ENCODE measurements at places on chromosomes 6 and 20. TPM values are rescaled to one million over a fixed set of nuclear protein-coding genes. Genes with fewer than 3 reads are reported as not detected.

Gene TFAP2B
- not detected for total RNA-seq

Gene TSBP1
- not detected for total RNA-seq

Gene DDO
- total RNA-seq = 1.5 TPM

Gene FOXQ1
- 2.7 TPM for total RNA-seq

Gene SMPDL3A
- 7.8 TPM for total RNA-seq

Gene TOX2
- 19.4 TPM for total RNA-seq

DNA sequence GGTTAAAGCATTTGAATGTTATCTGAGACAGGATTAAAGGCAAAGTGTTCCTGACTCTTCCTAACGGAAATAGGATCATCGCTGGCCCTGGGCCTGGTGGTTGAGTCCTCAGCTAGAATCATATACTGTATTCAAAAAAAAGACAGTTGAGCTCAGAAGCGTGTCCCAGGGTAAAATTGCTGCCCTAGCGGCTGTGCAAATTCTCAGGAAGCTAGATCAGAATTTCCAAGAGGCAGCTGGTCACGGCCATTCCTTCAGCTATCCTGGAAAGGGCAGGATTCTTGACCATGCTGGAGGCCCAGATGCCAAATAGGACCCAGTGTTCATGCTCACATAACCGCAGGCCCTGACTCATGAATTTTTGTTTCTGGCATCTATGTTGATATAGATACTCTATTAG, 67.4 kb downstream of the STMND1 start:
- no peak overlapping the region for H3K4me3 ChIP-seq
- no peaks in the 10 kb centered on the region for H3K27me3 ChIP-seq
- DNase-seq = no peak
- no peak overlapping the region for H3K27ac ChIP-seq
- no peaks in the 10 kb centered on the region for H3K36me3 ChIP-seq
- H3K4me1 ChIP-seq = no peaks in the 10 kb centered on the region

DNA sequence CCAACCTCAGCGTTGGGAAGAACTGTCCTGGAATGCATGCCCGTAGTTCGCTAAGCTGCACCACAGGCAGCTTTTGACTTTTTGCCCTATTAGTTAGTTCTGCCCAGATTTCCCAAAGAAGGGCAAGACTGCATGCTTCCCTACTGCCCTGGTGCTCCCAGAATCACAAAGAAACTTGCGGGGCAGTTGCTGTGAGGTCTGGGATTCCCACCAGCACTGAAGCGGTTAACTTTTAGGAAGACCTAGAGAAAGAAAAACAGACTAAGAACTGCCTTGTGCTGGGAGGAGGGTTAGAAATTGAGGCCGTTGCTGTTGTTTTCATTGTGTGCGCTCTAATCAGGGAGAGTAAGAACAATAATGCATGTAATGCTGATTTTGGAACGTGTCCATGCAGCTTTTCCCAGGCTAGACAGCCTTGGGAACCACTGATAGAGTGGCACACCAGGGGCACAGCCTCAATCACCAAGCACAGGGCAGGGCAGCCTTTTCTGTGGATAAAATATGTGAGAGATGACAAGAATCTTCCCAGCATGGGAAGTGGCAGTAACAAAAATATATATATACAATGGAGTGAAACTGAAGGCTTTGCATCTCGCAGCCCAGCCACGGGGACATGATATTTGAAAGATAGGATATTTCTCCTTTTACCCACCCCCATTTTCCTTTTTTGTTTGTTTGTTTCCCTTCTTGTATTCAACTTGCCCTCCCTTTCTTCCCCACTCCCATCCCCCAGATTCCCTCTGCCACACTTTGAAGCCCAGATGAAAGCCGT, 137.7 kb upstream of the HEY2 start:
- DNase-seq = no peak
- H3K4me1 ChIP-seq = peaks cover 15% of the 10 kb centered on the region
- H3K27me3 ChIP-seq = no peaks in the 10 kb centered on the region

GRCh38 chr6:128617285-128617684, 96.9 kb upstream of the PTPRK start:
- no peak for DNase-seq
- H3K27me3 ChIP-seq = no peaks in the 10 kb centered on the region
- H3K4me1 ChIP-seq = no peaks in the 10 kb centered on the region
- no peaks in the 10 kb centered on the region for H3K36me3 ChIP-seq

DNA sequence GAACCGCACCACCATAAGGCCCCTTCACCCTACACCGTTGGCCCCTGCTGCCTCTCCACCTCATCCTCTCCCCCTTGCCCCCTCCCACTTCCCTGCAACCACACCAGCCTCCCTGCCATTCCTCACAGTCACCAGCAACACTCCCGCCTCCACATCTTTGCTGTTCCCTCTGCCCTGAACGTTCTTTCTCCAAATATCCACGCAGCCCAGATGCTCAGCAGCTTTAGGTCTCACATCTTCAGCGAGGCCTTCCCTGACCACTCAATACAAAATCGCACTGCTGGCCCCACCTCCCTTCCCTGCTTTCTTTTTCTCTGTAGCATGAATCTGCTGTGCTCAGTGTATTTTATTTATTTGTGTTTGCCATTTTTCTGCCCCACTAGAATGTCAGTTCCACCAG, 20.5 kb downstream of the ITPR3 start:
- H3K4me3 ChIP-seq = no peak overlapping the region
- no peaks in the 10 kb centered on the region for H3K27me3 ChIP-seq
- peak overlapping the region; percentile 30 for H3K27ac ChIP-seq

GRCh38 chr6:140660295-140660694, 1285.8 kb upstream of the CITED2 start:
- no peak overlapping the region for H3K27ac ChIP-seq
- no peaks in the 10 kb centered on the region for H3K36me3 ChIP-seq
- H3K4me1 ChIP-seq = no peaks in the 10 kb centered on the region
- no peak overlapping the region for H3K4me3 ChIP-seq

DNA sequence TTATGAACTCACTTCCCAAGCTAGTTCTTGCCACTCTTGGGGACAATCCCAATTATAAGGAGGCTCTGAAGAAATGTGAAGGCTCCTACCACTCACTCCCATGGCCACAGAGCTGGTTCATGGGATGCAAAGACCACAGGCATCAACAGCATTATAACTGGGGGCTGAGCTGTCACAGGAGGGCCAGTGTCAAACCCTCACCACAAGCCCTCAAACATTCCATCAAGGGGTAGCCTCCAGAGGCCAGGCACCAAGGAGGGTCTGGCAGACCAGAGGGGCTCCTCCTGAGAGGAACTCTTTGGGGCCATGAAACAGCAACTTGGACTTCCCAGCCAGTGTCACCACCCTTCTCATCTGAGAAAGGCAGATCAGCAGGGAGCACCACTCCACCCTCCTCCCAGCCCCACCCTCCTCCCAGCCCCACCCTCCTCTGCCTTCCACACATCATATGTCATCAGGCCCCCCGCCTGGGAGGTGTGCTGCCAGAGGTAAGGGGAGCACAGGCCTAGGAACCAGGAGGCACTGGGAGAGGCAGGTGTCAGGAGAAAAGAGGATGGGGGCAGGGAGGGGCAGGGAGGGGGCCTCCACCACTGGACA, 1.2 kb upstream of the TSPO2 start:
- H3K27me3 ChIP-seq = no peaks in the 10 kb centered on the region
- no peak overlapping the region for H3K27ac ChIP-seq
- no peaks in the 10 kb centered on the region for H3K4me1 ChIP-seq
- H3K36me3 ChIP-seq = no peaks in the 10 kb centered on the region

- no peak overlapping the region for H3K4me3 ChIP-seq
- no peaks in the 10 kb centered on the region for H3K36me3 ChIP-seq
- peaks cover 13% of the 10 kb centered on the region for H3K4me1 ChIP-seq
- DNase-seq = no peak
- no peaks in the 10 kb centered on the region for H3K27me3 ChIP-seq
- H3K27ac ChIP-seq = no peak overlapping the region
Observed at GRCh38 chr6:30951907-30952469, 11.2 kb downstream of the MUCL3 start.

- H3K36me3 ChIP-seq = peaks cover 6% of the 10 kb centered on the region
- no peak overlapping the region for H3K4me3 ChIP-seq
- peaks cover 16% of the 10 kb centered on the region for H3K4me1 ChIP-seq
- no peak overlapping the region for H3K27ac ChIP-seq
Observed at GRCh38 chr6:57108691-57109090, 18.7 kb downstream of the ZNF451 start.

DNA sequence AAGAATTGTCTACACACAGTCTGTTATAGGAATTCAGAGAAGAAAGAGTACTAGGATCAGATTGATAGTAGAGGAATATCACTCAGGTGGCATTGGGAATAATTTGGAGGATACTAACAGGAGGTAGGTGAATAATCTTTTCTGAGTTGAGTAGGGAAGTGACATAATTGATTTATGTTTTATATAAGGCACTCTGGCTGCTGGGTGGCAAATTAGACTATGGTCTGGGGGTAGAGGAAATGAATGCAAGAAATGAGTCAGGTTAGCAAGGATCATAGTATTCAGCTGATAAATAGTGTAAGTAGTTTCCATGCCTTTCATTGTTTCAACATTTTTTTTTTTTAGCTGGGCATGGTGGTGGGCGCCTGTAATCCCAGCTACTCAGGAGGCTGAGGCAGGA, 113.3 kb downstream of the CDKAL1 start:
- no peak overlapping the region for H3K4me3 ChIP-seq
- no peaks in the 10 kb centered on the region for H3K36me3 ChIP-seq
- H3K4me1 ChIP-seq = no peaks in the 10 kb centered on the region
- DNase-seq = no peak
- no peak overlapping the region for H3K27ac ChIP-seq

DNA sequence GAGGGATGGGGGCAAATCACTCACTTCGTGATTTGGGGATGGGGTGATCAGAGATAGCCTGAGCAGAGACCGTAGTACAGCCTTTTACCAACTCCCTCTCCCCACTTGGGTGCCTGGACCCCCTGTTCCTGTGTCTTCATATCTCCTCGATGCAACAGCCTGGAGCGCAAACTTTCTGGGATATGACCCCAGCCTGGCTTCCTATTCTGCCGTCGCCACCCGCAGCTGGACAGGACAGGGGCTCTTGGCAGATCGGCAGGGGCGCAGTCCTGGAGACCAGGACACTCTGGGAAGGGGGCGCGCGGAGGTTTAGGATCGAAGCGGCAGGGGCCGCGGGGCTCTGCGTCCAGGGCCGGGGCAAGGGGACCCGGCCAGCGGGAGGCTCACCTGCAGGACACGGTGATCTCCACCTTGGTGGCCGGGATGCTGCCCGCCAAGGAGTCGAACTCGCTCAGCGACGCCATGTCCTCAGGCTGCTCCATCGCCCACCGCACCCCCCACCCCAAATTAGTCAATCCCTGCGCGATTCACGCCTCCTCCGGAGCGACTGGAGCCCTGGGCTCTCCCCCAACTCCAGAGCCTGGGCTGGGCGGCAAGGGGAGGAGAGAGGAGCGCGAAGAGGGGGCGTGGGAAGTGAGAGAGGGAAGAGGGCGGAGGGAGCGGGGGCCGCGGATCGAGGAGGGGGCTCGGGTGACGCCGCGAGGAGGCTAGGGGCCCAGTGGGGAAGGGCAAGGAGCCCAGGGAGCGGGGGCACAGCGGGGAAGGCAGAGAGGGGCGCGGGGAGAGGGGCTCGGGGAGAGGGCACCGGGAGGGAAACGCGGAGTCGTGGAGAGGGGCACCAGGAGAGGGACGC, at the start of gene CPNE5:
TSS of gene CPNE5 (minus strand) at position 549 of the 853 bp plus-strand sequence. CDS start at position 482, 67 bp downstream.
- peaks cover 32% of the 10 kb centered on the region for H3K4me1 ChIP-seq
- peak within 1 kb of the TSS; percentile 64 for H3K4me3 ChIP-seq
- DNase-seq = no peak
- no peaks in the 10 kb centered on the region for H3K36me3 ChIP-seq
- H3K27me3 ChIP-seq = no peaks in the 10 kb centered on the region

GRCh38 chr20:32490942-32491763, 94.0 kb downstream of the NOL4L start:
- no peak for DNase-seq
- H3K36me3 ChIP-seq = no peaks in the 10 kb centered on the region
- H3K4me1 ChIP-seq = no peaks in the 10 kb centered on the region
- no peak overlapping the region for H3K27ac ChIP-seq
- H3K4me3 ChIP-seq = no peak overlapping the region

- peaks cover 92% of the 10 kb centered on the region for H3K36me3 ChIP-seq
- H3K4me1 ChIP-seq = peaks cover 66% of the 10 kb centered on the region
- DNase-seq = no peak
- H3K27ac ChIP-seq = peak overlapping the region; percentile 10
- no peaks in the 10 kb centered on the region for H3K27me3 ChIP-seq
Observed at GRCh38 chr6:35624341-35625070, 64.2 kb downstream of the FKBP5 start.

DNA sequence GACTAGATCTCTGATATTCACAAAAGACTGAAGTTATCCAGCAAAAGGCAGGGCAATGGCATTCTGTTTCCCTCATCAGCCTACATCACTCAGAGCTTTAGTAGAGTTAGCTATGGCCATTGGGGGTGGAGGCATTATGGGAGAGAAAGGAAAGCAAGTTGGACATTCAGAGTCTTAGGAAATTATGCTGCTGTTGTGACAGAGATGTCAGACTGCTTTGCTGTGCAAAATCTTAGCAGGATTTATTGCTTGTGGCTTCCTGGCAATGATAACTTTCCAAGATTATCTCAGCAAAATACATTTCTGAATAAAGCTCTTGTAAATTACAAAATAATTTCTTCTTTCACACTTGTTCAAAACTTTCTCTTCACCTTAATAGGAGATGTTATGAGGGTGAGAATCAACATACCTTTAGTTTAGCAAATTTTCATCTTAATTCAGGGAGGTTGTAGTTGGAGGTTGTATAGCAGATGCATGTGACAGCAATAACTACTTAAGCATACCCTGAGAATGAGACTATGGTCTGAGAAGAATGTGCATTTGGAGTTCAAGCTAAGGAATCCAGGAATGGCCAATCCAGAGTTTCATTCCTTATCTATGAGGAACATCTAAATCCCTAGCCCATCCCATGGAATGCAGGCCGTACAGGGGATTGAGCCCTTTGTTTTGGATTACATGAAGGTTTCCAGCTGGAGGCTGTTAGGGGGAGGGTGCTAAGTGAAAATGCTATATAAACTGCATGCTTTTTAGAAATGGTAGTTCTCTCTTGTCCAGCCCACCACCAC, 179.8 kb downstream of the HAO1 start:
- H3K36me3 ChIP-seq = no peaks in the 10 kb centered on the region
- H3K27me3 ChIP-seq = no peaks in the 10 kb centered on the region
- no peak for DNase-seq
- H3K27ac ChIP-seq = no peak overlapping the region
- no peak overlapping the region for H3K4me3 ChIP-seq
- no peaks in the 10 kb centered on the region for H3K4me1 ChIP-seq

- no peak for DNase-seq
- H3K27me3 ChIP-seq = no peaks in the 10 kb centered on the region
- H3K4me3 ChIP-seq = no peak overlapping the region
- H3K27ac ChIP-seq = no peak overlapping the region
- no peaks in the 10 kb centered on the region for H3K36me3 ChIP-seq
Observed at GRCh38 chr6:105429676-105430075, 26.8 kb upstream of the PREP start.

GRCh38 chr6:11616200-11616611, 78.7 kb downstream of the TMEM170B start:
- no peak overlapping the region for H3K4me3 ChIP-seq
- DNase-seq = no peak
- H3K36me3 ChIP-seq = no peaks in the 10 kb centered on the region
- peak overlapping the region; percentile 42 for H3K27ac ChIP-seq
- H3K27me3 ChIP-seq = no peaks in the 10 kb centered on the region

GRCh38 chr6:116073765-116074440, 13.2 kb upstream of the FRK start:
- H3K27me3 ChIP-seq = no peaks in the 10 kb centered on the region
- no peaks in the 10 kb centered on the region for H3K4me1 ChIP-seq
- H3K4me3 ChIP-seq = no peak overlapping the region
- no peak overlapping the region for H3K27ac ChIP-seq
- no peak for DNase-seq
- no peaks in the 10 kb centered on the region for H3K36me3 ChIP-seq
